Heart left ventricle (tissue), 16 donors: ENCODE measurements at places on chromosomes 12 and 14. TPM values are rescaled to one million over a fixed set of nuclear protein-coding genes. Genes with fewer than 3 reads are reported as not detected.

KLHL33 gene
- 0.61 TPM for polyA plus RNA-seq

CLEC2A gene
- not detected for polyA plus RNA-seq

TDP1 gene
- 5.5 TPM for polyA plus RNA-seq

- DNase-seq, result no peak
Observed at GRCh38 chr14:95547272-95547625, 12.4 kb downstream of the GLRX5 start.

DNA sequence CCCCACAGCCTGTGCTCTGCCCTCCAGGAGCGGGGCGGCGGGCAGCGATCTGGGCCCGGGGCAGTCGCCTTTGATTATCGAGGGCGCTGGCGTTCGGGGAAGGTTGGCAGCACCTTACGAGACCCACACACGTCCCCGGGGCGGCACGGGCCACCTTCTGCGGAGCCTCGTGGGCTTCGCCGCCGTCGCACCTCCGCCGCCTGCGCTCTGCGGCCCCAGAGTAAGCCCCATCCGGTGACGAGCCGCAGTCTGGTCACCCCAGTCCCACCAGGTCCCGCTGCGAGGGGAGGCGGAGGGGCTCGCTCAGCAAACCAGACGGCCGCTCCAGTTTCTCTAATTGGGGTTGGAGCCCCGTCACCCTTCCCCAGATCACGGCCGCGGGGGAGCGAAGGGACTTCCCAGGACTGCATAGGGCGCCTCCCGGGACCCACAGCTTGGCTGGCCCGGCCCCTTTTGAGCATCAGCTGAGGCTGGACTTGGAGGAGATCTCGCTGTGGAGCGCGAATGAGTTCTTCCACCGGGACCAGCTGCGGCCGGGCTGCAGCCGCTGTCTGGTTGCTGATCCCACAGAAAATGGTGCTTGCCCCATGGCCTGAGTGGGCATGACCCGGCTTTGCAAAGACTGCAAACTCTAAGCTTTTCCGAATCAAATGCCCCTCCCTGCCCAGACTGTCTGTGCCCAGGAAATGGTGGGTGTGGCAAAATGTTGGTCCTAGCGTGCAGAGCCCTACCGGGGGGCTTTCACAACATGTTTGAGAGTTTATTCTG is 560 bp downstream of the LGALS3 start:
- DNase-seq, result peak; percentile 76

TEX52 gene
- polyA plus RNA-seq, result not detected

- no peak for DNase-seq
Observed at GRCh38 chr12:47273191-47273626, 193.4 kb upstream of the AMIGO2 start.

DNA sequence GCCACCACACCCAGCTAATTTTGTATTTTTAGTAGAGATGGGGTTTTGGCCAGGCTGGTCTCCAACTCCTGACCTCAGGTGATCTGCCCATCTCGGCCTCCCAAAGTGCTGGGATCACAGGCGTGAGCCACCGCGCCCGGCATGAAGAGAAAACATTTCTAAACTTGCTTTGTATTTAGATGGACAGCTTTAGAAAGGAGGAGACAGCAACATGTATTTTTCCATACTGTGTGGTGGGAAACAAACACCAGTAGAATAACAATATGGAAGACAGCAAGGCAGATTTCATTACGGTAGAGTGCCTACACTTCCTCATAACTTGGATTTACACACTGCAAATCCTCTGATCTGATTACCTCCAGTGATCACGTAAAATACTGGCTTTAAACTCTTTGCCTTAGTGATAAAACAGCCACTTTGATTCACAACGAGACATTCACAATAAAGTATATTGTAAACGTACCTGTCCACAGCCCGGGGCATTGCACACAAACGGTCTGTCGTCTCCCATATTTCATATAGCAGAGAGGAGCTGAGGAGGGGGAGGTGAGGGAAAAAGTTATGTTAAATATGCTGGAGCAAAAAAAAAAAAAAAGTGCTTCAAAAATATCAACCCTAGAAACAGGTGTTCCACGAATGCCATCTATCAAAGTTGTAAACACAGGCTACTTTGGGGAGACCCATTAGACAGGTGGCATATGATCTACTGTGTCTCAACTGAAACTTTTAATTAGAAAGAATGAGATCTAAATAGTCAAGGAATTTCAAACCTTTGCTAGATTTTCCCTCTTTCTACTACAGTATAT is 25.5 kb downstream of the ATF7 start:
- DNase-seq, result no peak

GRCh38 chr12:3371018-3371417 is 120.0 kb upstream of the PRMT8 start:
- no peak for DNase-seq

- no peak for DNase-seq
Observed at GRCh38 chr14:106455026-106455425, 928.6 kb downstream of the TMEM121 start.

GRCh38 chr14:20144820-20145219 is 6.2 kb downstream of the OR4N5 start:
- no peak for DNase-seq

GRCh38 chr12:122021193-122021821 is 377 bp upstream of the BCL7A start:
- peak; percentile 70 for DNase-seq

- DNase-seq, result no peak
Observed at GRCh38 chr12:117818400-117818799, 150.4 kb downstream of the KSR2 start.
